ENCODE measurements at places on chromosomes 3 and 15.

DNA sequence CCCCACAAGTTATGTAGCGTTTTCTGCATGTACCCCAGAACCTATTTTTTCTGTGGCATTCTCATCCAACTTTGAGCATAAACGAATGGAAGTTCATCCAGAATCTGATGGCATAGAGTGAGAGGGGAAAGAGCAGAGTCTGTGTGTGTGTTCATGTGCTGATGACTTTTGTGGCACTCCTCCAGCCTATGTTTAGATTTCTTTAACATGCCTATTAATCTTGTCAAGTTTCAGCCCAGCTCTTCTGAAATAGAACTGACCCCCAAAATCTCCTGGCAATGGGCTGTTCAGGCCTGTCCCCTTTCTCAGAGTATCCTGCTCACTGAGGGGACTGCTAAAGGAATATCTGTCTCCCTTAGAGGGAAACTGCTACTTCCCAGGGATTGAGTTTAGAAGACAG, 56.4 kb upstream of the NEO1 start:
- DNase-seq: no peak

DNA sequence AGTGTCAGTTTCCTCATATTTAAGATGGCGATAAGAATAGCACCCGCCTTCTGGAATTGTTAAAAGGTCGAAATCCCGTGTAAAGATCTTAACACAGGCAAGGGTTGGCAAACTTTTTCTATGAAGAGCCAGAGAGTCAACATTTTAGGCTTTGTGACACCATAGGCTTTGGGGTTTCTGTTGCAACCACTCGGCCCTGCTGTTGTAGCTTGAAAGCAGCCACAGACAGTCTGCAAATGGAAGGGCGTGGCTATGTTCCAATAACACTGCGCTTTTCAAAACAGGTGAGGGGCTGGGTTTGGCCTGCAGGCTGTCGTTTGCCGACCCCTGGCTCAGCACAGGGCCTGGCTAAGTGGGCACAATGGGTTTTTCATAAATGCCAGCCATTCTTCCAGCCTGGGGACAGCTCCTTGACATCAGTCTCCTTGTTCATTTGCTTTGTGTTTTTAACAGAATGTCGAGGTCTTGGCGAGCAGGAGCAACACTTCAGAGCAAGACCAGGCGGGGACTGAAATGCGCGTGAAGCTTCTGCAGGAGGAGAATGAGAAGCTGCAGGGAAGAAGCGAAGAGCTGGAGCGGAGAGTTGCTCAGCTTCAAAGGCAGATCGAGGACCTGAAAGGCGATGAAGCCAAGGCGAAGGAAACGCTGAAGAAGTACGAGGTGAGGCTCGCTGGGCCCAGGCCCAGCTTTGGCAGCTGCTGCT, 75.2 kb upstream of the MYZAP start:
- no peak for DNase-seq

DNA sequence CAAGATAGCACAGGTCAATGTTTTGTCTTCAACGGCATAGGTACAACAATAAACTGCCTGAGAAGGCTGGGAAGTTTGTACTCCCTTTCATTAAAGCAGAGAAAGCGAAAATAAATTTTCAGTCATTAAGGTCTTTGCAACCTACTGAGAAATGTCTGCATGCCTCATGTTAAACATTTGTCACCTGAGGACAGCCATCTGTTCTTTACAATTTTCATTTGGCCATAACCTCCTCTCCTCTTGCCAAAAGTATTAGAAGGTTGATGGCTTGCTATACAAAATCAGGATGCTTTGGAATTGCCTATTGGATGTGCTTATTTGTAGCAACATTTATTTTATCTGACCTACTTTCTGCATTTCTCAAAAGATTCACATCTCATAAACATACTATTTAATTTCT, 122.7 kb downstream of the GOLIM4 start:
- no peak for DNase-seq

- no peak for DNase-seq
Observed at GRCh38 chr3:81442758-81443456, 318.5 kb downstream of the GBE1 start.

- DNase-seq: no peak
Observed at GRCh38 chr3:176469694-176470205, 727.5 kb downstream of the TBL1XR1 start.

DNA sequence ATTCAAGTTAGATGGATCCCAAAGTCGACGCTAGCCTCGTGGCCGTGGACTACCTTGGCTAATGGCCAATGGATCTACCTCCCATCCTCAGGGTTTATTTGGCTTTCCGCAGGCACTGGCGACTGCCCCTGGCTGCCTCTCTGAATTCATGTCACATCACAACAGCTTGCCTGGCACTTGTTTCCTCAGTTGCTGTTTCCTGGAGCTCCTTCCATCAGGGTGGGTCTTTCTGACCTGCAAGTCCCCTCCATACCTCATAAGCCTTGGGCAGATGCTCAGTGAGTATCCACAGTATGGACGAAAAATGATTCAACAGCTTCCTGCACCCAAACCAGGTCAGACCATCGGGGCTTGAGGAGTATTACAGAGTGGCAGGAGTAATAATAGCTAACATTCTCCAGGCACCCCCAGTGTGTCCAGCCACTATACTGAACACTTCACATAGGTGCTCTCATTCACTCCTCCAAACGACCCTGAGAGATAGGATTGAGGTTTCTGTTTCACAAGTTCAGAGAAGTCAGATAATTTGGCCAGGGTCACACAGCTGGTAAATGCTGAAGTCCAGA, 311.5 kb downstream of the TLE3 start:
- no peak for DNase-seq

- no peak for DNase-seq
Observed at GRCh38 chr3:124705552-124705951, 24.7 kb upstream of the UMPS start.

DNA sequence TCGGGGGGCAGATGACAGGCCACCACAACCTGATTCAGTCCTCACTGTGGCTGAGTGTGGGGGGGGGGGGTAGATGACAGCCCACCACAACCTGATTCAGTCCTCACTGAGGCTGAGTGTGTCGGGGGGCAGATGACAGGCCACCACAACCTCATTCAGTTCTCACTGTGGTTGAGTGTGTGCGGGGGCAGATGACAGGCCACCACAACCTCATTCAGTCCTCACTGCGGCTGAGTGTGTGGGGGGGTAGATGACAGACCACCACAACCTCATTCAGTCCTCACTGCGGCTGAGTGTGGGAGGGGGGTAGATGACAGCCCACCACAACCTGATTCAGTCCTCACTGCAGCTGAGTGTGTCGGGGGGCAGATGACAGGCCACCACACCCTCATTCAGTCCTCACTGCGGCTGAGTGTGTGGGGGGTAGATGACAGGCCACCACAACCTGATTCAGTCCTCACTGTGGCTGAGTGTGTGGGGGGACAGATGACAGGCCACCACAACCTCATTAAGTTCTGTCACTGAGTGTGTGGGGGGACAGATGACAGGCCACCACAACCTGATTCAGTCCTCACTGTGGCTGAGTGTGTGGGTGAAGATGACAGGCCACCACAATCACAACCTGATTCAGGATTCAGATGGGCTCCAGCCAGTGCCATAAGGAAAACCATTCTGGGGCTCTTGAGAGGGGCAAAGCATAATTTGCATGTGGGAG, 16.9 kb downstream of the ZNF717 start:
- no peak for DNase-seq

GRCh38 chr3:128360705-128361271, 105.9 kb downstream of the DNAJB8 start:
- DNase-seq: no peak

DNA sequence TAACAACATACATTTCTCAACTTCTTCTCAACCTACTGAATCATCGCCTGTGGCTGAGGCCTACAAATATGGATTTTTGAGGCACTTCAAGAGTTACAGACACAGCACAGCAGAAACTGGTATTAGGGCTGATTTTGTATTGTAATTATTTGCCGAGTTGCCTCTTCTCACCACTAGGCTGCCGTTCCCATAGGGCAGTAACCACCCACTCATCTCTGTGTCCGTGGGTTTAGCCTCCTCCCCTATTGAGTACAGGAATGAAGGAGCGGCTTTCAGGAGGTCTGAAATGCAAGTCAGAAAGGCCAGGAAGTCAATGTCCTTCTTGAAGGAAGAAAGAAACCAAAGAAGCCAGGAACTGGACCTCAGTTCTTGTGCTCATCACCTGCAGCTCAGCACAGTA, 220.8 kb downstream of the MTHFS start:
- no peak for DNase-seq

- no peak for DNase-seq
Observed at GRCh38 chr15:79516155-79516554, 84.0 kb downstream of the MINAR1 start.

DNA sequence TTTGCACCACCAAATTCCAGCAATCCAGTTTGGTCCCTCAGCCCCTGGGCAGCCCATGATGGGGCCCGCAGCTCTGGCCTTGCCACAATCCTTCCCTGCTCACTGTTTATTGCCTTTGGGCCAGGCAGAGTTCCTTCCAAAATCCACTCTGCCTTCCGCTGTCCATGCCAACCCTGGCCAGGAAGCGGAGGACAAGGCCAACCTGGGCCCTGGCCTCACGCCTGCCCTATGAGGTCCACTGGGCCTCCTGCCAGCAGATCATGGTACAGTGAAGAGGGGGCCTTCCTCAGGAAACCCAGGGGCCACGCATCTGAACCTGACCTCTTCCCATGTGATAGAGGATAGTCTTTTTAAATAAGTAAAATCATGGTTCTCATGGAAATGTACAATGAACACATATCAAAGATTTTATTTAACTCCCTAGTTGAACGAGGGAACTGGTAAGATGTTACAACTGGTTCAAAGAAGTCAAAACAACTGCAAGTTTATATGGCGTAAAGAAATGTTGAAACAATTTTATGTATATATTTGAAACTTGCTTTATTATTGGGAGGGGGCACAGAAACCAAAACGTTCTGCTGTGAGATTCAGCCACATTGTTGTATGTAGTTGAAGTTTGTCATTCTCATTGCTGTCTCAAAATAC, 95.8 kb upstream of the TNFAIP8L3 start:
- no peak for DNase-seq
